ENCODE measurements at places on chromosomes 1 and 21. TPM values are rescaled to one million over a fixed set of nuclear protein-coding genes. Genes with fewer than 3 reads are reported as not detected.

DNA sequence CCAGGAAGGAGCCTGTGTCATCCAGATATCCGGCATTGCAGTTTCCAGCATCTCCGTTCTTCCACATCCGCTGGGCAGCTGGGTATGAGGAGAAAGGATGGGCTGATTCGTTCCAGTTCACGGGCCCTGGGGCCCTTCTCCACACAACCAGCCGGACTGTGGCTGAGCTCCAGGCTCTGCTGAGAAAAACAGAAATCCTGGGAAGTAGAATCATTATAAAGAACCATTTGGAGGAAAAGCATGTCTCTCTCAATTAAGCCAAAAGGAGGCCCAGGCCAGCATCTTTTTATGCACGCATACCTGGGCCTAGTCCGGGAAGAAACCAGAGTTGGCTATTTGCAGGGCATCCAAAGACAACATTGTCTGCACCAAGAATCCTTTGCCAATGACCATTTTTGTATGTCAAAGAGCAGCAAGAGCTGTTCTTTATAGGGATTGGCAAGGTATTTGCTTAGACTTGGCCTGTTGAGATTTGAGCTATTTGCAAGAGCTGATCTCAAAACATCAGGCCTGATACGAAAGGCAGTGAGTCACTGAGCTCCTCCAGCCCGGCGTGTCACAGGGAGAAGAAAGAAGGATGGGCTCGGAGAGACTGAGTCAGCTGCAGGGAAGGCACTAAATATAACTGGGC lies 84.9 kb upstream of the ARHGEF16 start:
- no peak for DNase-seq

GRCh38 chr1:197557302-197557701 lies 218.0 kb downstream of the DENND1B start:
- no peak for DNase-seq

GRCh38 chr1:185720633-185721272 lies 13.4 kb upstream of the HMCN1 start:
- peak; percentile 54 for DNase-seq

GRCh38 chr1:214135886-214136285 lies 145.1 kb upstream of the SMYD2 start:
- no peak for DNase-seq

GRCh38 chr1:47564570-47564969 lies 126.7 kb downstream of the FOXD2 start:
- no peak for DNase-seq

DNA sequence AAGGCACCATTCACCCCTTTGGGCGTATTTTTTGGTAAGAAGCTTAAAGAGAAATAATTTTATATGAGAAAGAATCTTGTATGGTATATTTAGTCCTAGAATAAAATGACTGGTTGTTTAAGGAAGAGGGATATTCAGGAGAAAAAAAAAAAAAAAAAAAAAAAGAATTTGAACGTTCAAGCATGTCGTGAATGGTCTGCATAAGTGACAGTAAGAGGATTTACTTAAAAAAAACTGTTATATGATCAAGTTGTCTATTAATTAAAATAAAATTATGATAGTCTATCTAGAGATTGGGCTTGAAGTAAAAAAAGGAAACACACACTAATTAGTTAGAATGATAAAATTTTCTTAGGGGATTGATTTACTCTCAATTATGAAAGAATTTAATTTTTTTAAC lies 11.7 kb upstream of the OR14I1 start:
- DNase-seq = no peak

- DNase-seq = no peak
Measured at GRCh38 chr1:153540394-153541361, at the start of gene S100A5. TSS of gene S100A5 (minus strand) at chr1:153540934. CDS start at chr1:153540191, 743 bp downstream.

GRCh38 chr1:153752072-153752471 lies 23.1 kb upstream of the SLC27A3 start:
- no peak for DNase-seq

- no peak for DNase-seq
Measured at GRCh38 chr21:27108701-27109100, 141.8 kb upstream of the ADAMTS5 start.

- no peak for DNase-seq
Measured at GRCh38 chr1:208951908-208952307, 631.6 kb upstream of the CAMK1G start.

GRCh38 chr1:196105901-196106300 lies 502.3 kb downstream of the KCNT2 start:
- no peak for DNase-seq

- no peak for DNase-seq
Measured at GRCh38 chr1:22121421-22121911, 21.4 kb downstream of the WNT4 start.

DNA sequence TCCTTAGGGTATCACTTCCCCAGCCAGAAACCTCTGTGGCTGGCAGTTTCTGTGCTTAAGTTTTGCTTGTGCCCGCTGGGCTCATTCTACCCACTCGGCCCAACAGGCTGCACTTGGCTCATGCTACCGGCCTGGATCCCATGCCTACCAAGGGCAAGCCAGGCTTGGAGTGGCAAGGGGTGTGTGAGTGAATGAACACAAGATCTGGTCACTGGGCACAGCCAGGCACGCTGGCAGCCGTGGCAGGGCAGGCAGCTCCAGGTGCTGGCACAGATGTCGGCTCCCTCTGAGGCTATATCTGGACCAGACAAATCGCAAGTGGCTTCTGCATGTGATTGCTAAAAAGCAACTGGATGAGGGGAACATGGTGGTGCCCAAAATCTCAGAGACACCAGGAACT lies 740.5 kb upstream of the B3GALT2 start:
- DNase-seq = no peak

- DNase-seq = no peak
Measured at GRCh38 chr1:87122243-87122642, 206.4 kb upstream of the LMO4 start.

GRCh38 chr1:179082999-179083335 lies 1.1 kb downstream of the TOR3A start:
- no peak for DNase-seq

DNA sequence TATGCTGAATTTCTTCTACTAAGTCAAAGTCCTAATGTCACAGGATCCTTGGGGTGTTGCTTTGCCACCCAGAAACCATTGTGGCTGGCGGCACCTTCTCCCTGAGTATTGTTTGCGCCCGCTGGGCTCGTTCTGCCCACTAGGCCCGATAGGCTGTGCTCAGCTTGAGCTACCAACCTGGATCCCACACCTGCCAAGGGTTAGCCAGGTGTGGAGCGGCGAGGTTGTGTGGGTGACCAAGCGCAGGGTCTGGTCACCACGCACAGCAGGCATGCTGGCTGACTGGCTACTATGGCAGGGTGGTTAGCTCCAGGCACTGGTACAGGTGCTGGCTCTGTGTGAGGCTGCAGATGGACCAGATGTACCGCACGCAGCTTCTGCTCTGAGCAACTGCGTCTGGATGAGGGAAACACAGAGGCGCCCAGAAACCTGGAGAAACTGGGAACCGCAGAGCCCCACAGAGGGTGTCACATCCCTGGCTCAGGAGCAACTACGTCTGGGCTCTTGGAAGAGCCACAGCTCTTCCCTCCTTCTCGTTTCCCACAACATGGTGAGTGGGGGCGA lies 50.3 kb upstream of the SCYL3 start:
- DNase-seq = no peak

- peak; percentile 97 for DNase-seq
Measured at GRCh38 chr1:205301205-205301821, 20.2 kb downstream of the NUAK2 start.

DNA sequence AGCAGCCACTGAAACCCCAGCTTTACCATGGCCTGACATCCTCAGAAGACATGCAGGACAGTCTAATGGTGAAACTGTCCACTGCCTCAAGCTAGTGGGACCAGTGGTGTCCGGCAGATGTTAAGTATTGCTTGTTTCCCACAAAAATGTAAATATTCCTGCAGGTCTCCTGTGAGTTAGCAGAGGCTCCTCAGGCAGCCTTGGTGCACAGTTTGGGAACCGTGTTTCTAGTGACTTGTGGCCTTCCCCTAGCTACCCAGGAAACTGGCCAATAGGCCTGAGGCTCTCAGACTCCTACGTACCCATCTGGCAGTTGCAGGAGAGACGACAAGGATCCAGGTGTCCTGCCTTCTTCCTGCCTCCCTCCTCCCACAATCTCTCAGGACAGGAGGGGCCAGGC lies 142.4 kb downstream of the CAMTA1 start:
- DNase-seq = no peak

GRCh38 chr1:67390041-67390887 lies 39.9 kb downstream of the SERBP1 start:
- peak; percentile 70 for DNase-seq

GRCh38 chr1:171636141-171636540 lies 14.1 kb downstream of the MYOCOS start:
- no peak for DNase-seq

DNA sequence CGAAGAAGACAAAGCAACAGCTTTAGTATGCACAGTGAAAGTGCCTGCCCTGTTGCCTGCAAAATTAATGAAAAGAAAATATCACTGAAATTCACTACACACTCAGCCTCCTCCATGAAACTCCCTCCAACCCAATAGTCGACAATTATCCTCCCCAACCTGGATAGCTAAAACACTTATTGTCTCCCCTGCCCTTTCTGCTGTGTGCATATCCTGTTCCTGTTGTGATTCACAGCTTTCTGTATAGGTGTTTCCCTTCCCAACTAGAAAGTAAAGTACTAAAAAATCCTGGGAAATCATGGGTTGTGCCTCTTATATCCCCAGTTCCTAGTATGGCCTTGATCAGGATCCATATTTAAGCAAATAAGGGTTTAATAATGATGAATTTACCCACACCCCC lies 412.1 kb downstream of the LTN1 start:
- no peak for DNase-seq

- DNase-seq = no peak
Measured at GRCh38 chr1:8406960-8407359, 89.0 kb downstream of the SLC45A1 start.

- no peak for DNase-seq
Measured at GRCh38 chr1:147902253-147902845, at the start of gene GJA8. TSS of gene GJA8 (plus strand) at chr1:147902795. CDS start at chr1:147907956, 5,161 bp downstream.

- DNase-seq = no peak
Measured at GRCh38 chr1:182784556-182785171, 4.9 kb upstream of the NPL start.

DNA sequence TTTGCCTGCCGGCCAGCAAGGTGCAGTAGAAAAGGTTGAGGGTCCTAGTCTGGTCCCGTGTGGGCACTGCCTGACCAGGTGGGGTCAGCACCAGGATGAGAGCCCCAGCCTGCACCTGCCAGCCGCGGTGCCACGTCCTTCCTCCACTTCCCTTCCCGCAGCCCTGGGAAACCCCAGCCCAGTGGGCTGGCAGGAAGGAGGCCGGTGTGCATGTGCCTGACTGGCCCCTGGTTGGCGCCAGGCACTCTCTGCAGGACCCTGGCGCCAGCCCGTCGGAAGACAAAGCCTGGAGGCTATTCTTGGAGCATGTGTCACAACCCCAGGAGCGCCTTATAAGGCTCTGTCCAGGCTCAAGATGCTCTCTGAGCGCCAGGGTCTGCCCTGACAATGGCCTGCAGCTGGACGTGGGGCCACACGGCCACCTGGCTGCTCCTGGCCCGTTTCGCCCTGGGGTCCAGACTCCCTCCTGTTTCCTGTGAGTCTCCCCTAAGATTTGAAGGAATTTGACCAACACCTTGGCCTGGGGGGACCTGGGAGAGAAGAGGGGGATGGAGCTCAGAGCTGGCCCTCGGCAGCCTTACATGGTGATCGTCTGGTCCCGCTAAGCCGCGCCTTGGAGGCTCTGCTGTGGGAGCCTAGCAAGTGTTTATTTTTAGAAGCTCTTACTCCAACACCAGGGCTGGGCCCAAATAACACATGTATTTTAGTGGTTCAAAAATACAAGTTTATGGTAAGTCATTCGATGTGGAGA lies 31.9 kb upstream of the POFUT2 start:
- DNase-seq = peak; percentile 97

DNA sequence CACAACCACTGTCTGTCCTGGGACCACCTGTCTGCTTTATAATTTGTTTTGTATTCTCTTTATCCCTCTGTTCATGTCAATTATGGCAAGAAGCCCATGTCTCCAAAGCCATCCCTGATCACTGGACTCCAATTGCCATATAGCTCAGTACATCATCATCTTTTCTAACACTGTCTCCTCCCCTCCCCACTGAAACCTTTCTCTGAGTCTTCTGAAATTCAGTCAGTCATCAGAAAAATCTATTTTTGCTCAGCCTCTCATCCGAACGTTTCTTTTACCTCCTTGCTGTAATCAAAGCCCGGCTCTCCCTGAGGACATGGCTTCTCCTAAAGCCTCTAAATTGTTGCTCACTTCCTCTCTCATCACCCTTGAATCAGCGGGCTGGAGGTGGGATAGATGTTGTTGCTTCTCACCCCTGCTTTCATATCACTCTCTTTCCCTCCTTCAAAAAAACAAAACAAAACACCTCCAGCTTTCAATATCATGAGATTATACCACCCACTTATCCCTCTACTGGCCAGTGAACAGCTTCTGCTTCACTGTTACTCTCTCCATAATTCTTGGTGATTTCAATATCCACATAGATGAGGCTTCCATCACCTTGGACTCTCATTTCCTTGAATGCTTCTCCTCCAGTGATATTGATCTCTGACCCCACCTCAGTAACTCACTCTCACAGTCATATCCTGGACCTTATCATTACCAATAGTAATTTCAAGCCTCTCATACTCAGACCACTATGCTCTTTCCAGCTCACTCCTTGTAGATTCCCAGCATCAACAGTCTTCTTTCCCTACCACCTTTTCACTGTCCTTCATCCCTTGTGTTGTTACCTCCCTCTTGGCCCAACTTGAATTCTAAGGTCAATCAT lies 27.8 kb downstream of the RAB3B start:
- no peak for DNase-seq

GRCh38 chr1:93675271-93675670 lies 6.4 kb downstream of the BCAR3 start:
- DNase-seq = no peak

GRCh38 chr1:203999618-204000017 lies 73.3 kb upstream of the SOX13 start:
- no peak for DNase-seq

DNA sequence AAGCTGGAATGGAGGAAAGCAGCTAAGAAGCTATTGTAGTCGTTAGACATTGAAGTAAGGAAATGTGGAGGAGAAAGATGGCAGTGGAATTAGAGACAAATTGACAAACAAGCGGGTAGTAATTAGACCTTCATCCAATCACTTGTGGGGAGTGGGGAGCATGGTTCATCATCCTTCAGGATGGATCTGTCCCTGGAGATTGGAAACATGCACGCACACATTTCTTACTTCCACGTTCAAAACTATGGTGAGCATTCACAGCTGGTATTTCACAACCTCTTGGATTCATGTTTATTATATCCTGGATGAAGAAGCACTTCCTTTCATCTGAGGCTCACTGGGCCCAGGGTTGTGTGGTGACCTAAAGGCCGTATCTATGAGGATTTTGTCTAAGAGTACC lies 188.1 kb downstream of the ST6GALNAC3 start:
- DNase-seq = no peak

The RGL1 gene
- 28.2 TPM for total RNA-seq

The ADCY10 gene
- total RNA-seq = not detected

The INAVA gene
- 0.72 TPM for total RNA-seq

The PPM1J gene
- not detected for total RNA-seq

The KIF17 gene
- 1.9 TPM for total RNA-seq

The FCRL5 gene
- total RNA-seq = not detected

The GFI1 gene
- 0.16 TPM for total RNA-seq

The HUNK gene
- 13.6 TPM for total RNA-seq

The LDLRAD1 gene
- not detected for total RNA-seq

The OR6N1 gene
- total RNA-seq = not detected

The KIAA0040 gene
- 4.0 TPM for total RNA-seq

The CELA2A gene
- total RNA-seq = not detected

The KCNT2 gene
- 0.25 TPM for total RNA-seq

The PYHIN1 gene
- total RNA-seq = not detected

The ATP6V1G3 gene
- not detected for total RNA-seq

The THEM5 gene
- not detected for total RNA-seq

All from SJSA1 (cell line).